MCF 10A (cell line): ENCODE measurements at places on chromosomes 2 and 18. TPM values are rescaled to one million over a fixed set of nuclear protein-coding genes. Genes with fewer than 3 reads are reported as not detected.

DNA sequence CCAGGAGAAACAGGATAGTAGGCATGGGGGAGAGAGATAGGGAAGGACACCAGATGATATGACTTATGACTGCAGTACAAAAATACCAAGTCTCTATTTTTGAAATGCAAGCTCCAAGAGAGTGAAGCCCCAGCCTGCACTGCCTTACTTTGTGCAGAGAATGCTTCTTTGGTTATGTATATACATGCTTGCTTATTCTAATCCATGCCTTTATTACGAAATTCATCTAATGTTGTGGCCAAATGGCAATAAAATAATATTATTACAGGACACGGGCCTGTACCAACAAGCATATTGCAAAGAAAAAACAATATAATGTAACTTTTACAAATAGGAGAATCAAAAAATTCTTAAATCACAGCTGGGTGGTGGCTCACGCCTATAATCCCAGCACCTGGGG is 110.8 kb downstream of the BCL11A start:
- DNase-seq, result peak; percentile 55

DNA sequence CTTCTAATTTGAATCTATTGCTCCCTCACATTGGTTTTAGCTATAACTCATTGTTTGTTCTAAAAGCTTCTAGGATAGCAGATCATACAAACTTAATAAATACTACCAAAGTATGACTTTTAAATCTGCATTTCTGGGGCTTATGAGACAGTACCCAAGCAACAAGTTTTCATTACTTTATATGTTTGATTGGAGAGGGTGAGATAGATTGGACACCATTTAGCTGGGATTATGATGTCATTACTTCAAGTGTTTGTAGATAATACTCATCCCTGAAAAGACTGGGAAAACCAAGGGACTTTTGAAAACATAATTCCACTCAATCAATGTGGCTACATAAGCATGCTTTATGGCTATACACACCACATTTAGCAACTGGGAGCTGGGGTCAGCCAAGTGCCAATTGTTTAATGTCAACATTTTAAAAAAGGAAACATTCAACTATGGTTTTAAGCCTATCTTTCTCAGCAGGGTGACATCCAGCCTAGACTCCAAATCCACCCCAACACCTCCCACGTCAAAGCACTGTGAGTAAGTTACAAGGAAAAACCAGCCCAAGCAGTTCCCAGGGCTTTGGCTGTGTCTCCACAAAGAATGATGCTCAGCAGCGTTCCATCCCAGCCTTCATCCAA is 119.9 kb downstream of the ETAA1 start:
- no peak for DNase-seq

DNA sequence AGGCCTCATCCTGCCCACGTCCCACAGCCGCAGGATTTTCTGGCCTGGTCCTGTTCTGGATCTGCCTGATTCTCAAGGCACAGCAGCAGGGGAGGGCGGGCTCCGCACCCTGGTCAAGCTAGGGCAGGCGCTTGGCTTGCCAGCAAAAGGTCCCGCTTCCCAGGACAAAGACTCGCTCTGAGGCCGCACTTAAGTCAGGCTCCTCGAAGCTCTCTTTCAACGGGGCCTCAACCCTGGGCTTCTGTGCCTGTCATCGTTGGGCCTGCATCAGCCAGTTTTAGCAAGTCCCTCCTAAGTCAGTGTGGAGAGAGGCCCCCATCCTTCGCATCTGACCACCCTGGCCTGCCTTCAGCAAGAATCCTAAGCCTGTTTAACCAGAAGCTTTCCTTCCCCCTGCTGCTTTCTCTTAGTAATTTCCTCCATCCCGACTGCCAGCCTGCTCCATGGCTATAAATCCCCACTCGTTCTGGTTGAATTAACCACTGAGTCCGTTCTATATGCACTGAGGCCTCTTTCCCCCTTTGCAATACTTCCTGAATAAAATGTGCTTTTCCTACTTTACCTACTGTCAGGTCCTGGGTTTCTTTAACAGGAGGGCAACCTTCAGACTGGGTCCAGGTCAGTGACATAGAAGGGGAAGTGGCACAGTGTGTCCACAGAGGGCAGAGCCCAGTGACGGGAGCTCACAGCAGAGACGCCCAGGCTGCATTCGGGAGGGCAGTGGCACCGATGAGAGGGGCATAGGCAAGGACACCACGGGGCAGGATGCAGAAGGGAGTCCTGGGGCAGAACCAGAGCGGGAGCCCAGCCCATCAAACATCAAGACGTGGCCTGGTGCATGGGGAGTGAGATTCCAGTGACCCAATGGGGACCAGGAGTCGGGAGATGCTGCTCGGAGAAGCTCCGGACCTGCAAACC is 62.7 kb downstream of the SP110 start:
- DNase-seq, result no peak

DNA sequence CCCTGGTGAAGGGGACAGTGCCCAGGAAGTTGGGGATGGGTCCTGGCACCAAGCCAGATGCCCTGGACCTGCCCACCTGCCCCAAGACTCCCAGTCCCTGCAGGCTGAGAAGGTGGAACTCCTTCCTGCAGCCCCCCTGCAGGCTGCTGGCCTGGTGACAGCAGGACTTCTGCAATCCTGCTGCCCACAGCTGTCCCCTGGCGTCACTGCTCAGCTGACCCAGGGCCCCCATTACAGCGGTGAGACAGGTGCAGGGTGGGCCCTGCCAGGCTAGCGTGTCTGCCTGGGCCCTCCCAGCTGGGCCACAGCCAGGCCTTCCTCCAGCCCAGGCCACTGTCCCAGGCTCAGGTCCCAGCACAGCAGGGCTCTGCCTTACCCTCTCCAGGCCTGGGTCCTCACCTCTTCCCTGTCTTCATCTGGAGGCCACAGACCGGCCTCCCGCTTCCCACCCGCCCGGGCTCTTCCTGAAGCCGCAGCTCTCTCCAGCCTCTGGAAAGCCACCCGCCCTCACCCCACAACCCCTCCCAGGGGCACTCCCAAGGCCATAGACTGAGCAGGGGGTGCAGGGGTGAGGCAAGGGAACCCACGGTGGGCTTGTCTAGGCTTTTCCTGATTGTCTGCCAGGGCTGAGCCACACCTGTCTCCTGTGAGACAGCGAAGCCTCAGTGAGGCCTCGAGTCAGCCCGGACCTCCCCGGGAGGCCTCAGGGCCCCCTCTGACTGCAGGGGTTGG is 8.8 kb upstream of the ERFE start:
- no peak for DNase-seq

DNA sequence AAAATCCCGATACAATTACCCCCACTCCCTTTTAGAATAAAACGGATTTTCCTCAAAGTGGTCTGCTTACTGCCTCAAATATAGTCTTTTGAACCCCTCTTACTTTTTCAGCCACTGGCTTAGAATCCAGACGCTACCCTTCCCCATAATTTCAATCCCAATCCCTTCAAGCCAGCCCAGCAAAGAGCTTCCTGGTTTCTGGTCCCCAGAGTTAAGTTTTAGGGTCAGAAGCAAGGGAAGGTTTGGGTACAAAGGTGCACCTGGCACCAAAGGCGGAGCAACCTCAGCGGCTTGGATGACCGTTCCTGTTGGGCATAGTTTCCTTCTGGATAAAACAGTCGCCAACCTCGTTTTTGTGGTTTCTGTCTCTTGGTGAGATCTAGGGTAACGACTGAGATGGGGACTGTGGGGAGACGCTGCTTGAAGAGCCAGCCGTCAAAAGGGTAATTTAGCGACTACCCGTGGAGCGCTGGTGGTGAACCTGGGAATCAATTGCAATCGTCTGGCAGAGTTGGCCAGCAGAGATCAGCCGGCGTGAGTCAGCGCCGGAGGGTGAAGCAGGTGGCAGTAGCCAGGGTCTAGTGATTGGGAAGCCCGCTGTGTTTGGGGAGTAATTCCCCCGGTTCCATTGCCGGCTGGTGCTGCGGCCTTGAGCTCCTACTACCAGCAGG is 1.6 kb downstream of the FEV start:
- DNase-seq, result no peak

GRCh38 chr18:58013241-58014211 is 30.5 kb upstream of the NEDD4L start:
- DNase-seq, result peak; percentile 86

- DNase-seq, result peak; percentile 44
These were observed 70.3 kb downstream of the SCN1A start for GRCh38 chr2:166057370-166058164.

- DNase-seq, result peak; percentile 81
These were observed 24.5 kb upstream of the HPCAL1 start for GRCh38 chr2:10278029-10278762.

- no peak for DNase-seq
These were observed 317.7 kb downstream of the LPIN1 start for GRCh38 chr2:12064153-12064552.

- DNase-seq, result no peak
These were observed 1600.7 kb upstream of the ACVR2A start for GRCh38 chr2:146244131-146244530.

DNA sequence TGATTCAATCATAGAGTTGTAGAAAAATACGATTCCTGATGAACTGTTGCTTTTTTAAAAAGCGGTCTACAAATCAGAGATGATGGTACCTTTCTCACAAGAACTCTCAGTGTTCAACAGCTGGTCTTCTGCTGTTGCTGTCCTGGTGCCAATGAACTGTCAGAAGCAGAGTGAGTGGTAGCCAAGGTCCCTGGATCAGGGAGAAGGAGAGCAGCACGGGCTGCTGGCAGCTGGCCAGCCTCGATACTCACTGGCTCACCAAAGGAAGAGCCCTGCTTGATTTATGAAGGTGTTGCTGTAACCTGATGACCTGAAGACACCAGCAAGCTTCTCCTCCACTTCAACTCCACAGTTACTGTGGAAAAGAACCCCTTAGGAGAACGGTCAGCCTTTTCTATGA is 300.8 kb upstream of the SOX11 start:
- DNase-seq, result no peak

- no peak for DNase-seq
These were observed 166.2 kb upstream of the DTNA start for GRCh38 chr18:34543945-34544344.

GRCh38 chr2:599601-600000 is 77.6 kb downstream of the TMEM18 start:
- DNase-seq, result no peak

DNA sequence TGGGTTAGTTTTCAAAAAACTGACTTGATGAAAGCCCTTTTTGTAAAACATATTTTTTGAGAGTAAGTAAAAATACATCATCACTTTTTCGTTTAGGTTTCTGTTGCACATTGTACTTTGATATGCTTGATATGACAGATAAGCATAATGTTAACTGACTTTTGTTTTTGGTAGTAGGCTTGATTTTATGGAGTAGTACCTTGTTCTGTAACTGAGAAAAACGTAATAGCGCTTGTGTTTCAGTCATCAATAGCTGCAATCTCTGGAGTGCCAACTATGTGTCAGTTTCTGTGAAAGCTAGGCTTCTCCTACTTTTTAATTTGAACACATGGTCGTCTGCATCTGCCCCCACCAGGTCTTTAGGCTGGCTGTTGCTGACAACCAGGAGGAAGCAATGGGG is 1.3 kb downstream of the LCLAT1 start:
- no peak for DNase-seq

DNA sequence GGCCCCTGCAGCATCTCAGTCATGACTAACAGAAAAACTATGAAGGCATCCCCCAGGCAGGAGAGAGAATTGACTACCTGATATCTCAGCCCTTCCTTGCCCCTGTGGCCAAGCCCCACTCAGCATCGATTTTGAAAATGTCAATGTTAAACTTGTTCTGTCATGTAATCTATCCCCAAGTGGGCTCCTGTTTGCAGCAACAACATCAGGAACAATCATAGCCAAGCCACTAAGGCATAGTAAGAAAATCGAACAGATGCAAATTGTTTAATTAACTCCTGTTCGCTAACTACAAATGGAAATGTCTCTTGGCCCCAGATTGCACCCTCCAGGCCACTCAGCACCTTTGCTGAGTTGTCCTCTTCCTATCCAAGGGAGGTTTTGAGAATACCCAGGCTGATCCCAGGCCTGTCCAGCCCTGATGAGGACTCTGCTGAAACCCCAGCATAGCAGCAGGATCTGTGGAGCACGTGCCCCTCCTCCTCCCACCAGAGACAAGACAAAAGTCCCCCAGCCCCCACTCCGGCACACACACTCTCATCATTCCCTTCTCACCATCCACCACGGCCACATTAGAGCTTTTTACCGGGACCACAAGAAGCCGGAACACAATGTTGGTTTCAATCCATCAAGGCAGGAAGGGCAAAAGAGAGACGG is 150.1 kb downstream of the TNS1 start:
- no peak for DNase-seq

DNA sequence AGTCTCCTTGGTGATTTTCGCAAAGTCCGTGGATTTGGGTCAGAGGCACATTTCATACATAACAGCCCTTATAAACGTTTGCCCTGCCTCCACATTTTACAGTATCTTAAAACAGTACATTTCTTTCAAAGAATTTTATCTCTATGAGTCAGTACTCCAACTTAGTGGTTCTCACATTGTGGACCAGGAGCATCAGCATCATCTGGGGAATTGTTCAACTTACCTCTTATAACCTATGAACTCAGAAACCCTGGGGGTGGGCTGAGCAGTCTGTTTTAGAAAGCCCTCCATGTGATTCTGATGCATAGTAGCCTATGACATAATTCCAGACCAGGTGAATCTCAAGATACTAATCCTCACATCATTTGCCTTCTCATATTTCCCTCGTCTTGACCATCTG is 12.4 kb downstream of the SUPT7L start:
- no peak for DNase-seq

- DNase-seq, result peak; percentile 89
These were observed 37.8 kb upstream of the CCDC150 start for GRCh38 chr2:196601430-196602306.

GRCh38 chr2:67627456-67628207 is 230.5 kb downstream of the ETAA1 start:
- no peak for DNase-seq

- DNase-seq, result no peak
These were observed 46.2 kb upstream of the FZD7 start for GRCh38 chr2:201987426-201987825.

DNA sequence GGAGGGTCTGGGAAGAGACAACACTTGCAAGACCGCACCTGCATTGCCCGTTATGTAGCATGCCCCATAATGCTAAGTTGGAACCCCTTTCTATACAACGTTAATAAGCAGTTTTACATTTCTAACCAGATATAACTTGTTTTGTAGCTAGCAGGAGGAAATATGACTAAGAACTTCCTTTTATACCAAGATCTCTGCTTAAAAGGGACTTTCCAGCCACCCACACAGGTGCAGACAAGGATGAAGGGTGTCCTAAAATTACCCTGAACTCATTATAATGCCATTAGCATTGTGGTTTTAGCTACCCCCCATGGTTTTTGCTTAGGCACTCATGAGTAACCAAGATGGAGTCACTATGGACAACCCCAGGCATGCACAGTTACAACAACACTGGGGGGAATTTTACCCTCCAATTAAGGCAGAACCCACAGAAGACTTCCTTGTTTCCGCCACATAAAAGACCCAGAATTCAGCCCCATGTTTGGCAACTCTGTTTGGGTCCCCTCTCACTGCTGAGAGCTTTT is 362.8 kb downstream of the CBLN2 start:
- no peak for DNase-seq

POU3F3 gene
- not detected in 2 replicates for total RNA-seq

PLEKHA3 gene
- 29.8 and 43.4 TPM in 2 replicates for total RNA-seq

PLGLB1 gene
- total RNA-seq, result 0.74 and 0.84 TPM in 2 replicates

FAM228A gene
- not detected in 2 replicates for total RNA-seq

YWHAQ gene
- total RNA-seq, result 239 TPM in 2 replicates

SEPTIN10 gene
- total RNA-seq, result 78.9 and 105 TPM in 2 replicates

EMILIN1 gene
- 0.20 and 0.21 TPM in 2 replicates for total RNA-seq

WDSUB1 gene
- 6.5 and 7.3 TPM in 2 replicates for total RNA-seq

ZNF396 gene
- total RNA-seq, result 1.2 and 2.0 TPM in 2 replicates
